Stimulated activated naive CD4-positive, alpha-beta T cell (primary cell): ENCODE measurements at places on chromosomes 4 and X.
A peak's percentile ranks its signal among the peaks of the same experiment; 100 is the strongest.

DNA sequence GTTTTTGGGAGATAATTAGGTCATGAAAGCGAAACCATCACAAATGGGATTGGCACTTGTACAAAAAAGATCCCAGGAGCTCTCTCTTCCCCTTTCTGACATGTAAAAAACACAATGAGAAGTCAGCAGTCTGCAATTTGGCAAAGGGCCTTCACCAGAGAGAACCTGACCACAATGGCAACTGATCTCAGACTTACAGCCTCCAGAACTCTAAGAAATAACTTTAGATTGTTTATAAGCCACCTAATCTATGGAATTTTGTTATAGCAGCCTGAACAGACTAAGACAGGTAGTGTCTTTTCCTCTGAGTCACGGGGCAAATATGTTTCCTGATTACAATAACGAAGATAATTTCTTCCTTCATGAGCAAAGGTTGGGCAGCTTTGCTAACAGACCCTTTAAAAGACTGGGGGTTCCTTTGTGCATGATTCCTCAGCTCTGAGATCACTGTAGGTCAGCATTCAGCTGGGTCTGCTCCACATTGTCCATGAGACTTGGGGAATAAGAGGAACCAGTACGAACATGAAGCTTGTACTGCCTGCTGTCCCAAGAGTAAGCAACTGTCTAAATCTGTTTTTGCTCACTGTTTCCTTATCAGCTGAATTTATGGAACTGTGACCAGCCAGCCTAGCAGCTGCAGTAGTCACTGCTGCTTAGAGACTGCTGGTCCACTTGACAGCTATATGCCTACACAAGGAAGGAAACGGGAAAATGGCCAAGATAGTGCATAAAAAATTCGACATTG is 191.6 kb downstream of the ANAPC10 start:
- no peak for DNase-seq

- DNase-seq: peak; percentile 98
Measured at GRCh38 chrX:131812847-131813825, 210.0 kb upstream of the STK26 start.

GRCh38 chr4:137393044-137393443 is 139.2 kb downstream of the PCDH18 start:
- no peak for DNase-seq

DNA sequence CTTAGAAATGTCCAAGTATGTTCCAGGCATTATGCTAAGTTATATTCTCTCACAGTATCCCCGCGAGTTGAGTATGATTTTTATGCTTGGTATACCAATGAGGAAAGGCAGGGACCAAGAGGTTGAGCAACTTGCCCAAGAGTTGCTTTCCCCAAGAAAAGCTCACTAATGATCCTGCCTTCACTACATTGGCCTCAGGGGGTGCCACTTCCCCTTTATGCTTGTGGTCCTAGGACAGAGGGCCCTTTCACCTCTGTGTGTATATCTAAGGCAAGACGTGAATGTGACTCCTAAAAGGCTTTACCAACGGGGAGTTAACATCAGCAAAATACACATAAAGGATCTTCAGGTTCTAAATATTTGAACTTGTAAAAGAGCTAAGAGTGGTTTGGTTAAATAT is 164.4 kb upstream of the CPEB2 start:
- no peak for DNase-seq

DNA sequence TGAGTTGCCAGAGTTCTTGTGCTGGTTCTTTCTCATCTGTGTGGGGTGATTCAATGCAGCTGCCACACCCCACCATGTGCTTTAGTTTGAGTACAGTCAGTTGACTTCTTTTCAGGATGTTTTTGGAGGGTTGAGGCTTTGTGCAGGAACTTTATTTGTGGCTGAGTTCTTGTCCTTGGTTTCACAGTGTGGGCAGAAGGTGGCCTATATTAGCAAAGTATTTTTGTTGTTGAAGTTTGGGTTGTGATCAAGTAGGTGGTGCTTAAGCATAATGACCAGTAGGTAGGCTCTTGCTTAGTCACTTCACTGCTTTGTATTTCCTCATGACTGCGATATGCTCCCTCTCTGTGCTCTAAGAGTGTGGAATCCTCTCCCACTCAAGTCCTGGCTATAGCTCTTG is 80.3 kb downstream of the ARHGAP24 start:
- no peak for DNase-seq

GRCh38 chr4:158461336-158461735 is 60.3 kb upstream of the RXFP1 start:
- DNase-seq: no peak

- DNase-seq: no peak
Measured at GRCh38 chr4:47642191-47642830, 157.2 kb downstream of the ATP10D start.

DNA sequence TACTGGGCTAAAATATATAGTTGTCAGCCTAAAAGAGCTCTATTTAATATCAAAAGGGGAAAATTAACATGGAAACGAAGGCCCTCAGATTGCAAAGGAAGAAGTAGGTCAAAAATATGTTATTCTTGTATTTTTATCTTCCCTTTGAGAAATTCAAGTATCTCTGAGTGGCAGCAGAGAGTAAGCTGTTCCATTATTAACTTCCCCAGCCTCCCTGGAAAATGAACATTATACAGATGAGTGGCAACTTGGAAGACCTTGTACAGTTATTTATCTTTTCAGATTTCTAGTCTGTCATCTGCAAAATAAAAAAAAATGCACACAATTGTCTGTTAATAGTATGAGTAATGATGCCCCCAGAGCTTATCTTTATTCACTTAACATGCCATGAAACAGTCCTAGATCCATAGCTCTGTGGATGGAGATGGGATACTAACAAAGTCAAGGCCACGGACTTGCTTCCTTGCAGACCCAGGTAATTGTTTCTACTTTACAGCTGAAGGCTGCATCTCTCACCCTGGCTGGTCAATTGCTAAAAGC is 93.0 kb downstream of the CORIN start:
- DNase-seq: no peak

DNA sequence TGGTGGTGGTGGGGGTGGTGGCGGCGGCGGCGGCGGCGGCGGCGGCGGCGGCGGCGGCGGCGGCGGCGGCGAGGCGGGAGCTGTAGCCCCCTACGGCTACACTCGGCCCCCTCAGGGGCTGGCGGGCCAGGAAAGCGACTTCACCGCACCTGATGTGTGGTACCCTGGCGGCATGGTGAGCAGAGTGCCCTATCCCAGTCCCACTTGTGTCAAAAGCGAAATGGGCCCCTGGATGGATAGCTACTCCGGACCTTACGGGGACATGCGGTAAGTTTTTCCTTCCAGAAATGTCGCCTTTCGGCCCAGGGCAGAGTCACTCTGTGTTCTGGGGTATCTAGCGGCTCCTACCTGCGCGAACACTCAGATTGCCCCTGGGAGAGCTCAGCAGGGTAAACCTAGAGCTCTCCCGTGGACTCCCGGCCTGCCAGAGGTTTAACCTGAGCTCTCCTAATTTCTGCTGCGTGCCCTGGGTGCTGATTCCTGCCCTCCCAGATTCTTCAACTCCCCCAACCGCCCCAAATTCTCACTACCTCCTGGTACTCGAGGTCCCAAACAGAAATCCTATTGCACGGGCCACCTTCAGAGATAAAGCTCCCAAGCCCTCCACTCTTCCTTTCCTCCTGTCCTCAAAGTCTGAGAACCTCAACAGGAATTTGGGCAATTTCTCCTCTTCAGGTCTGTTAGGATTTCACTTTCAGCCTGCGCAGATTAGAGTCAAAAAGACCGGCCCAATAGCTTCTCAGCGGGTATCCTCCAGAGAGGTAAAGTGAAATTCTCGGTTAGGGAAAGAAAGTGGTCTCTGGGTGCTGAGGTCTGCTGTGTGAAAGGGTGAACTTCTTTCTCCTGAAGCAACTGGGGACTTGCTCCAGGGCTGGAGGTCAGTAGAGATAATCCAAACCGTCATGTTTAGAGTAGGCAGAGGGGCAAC is 2.9 kb downstream of the AR start:
- DNase-seq: no peak

DNA sequence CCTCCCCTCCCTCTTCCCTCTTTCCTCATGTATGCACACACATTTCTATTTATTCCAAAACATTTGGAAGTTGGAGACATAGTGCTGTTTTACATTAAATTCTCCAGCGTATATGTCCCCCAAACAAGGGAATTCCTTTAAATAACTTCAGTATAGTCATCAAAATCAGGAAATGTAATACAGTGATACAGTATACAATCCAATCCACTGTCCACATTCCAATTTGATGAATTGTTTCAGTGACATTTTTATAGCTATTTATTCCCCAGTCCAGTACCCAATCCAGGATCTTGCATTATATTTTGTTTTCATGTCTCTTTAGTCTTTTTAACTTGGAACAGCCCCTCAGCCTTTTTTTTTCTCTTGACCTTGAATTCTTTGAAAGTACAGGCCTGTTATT is 233.0 kb downstream of the DKK2 start:
- DNase-seq: no peak

DNA sequence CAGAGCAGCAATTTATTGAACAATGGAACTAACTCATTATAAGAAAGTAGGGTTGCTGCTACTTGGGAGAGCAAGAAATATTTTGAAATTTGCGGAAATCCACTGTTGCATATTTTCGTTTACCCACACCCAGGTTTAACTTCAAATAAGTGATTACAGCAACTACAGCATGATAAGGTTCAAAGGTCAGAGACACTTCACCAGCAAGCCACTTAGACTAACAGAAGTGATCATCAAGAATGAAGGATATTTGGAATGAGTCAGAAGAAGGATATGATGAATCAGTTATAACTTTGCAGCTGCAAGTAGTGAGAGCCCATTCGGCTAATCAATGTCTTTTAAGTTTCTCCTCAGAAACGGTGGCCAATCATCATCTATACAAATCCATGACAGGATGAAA is 199.3 kb downstream of the TMA16 start:
- no peak for DNase-seq

DNA sequence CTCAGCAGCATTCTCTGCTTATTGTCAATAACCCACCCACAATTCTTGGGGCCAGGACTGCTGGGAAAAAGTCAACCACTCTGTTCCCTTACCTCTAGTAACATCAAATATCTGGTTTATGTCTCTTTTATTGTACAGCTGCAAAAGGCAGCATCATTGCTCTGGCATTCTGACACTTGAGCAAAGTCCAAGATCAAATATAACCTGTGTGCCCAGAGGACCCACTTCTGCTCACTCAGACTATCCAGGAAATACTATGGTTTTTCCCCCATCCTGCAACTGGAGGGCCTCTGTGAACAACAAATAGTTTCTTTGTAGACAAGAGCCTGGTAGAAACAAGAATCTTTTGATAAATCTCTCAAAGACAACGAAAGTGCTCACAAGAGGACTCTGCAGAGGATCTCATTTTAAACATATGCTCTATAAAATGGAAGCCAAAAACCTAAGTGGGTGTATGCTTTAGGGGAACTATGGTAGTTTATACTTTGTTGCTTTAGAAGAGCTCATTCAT is 154.7 kb downstream of the RAB28 start:
- DNase-seq: no peak
